ENCODE measurements at places on chromosomes 1 and 21. TPM values are rescaled to one million over a fixed set of nuclear protein-coding genes. Genes with fewer than 3 reads are reported as not detected.
A peak's percentile ranks its signal among the peaks of the same experiment; 100 is the strongest.

GRCh38 chr1:58251430-58252073 is 295.0 kb downstream of the OMA1 start:
- peak; percentile 4 for DNase-seq

- DNase-seq, result no peak
These were observed 25.1 kb downstream of the C1orf116 start for GRCh38 chr1:207007352-207008033.

DNA sequence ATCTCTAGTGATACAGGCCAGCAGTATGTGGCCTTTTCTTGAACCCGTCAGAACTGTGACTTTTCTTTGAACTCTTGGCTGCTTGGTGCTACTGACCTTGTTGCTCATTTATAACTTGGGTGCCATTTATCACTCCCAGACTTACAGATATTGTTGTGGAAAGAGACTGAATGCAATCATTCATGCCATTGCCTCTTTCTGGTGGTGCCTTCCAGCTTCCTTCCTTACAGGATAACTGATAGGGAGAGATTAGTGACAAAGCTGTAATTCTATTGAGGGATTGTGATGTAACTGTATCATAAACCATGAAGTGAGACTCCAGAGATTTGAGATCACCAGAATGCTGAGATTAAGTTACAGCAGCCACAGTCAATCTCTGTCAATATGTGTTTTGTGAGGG is 256.5 kb downstream of the USP25 start:
- no peak for DNase-seq

GRCh38 chr1:232084584-232085223 is 458.1 kb downstream of the DISC1 start:
- DNase-seq, result no peak

DNA sequence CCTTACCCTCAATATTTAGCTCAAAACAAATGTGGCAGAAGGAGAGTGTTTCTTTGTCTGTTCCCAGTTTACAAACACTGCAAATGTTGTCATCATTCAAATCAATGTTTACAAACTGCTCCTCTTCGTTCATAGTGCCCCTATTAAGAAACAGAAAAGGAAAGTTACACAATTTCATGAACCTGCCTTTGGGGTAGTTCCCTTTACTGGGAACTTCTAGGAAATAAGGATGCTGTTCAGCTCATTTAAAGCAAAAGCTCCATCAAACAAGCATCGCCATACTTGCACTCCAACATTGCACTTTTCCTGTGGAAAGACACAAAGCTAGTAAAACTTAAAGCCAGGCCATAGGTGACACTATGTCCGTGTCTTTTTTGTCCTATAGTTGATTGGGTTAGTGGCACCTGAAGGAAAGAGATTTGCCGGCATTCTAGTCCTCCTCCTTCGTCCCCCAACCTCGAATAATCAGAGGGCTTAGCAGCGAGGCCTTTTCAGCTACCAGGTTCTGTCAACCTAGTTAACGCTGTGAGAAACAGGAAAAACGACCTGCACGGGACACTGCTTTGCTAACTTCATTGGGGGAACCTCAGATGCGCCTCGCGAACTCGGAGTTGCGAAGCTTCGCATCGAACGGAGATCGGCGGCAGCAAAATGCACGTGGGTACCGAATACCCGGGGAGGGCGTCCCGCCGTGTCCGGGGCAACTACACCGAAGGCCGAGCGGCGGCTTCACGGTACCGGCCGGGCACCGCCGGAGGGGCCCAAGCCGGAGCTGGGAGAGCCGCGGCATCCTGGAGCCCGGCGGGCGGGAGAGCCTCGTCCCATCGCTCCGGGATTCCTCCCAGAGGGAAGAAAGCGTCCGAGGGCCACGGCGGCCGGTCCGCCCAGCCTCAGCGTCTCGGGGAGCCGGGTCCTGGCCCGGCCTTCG is 706 bp downstream of the C21orf91 start:
- peak; percentile 43 for DNase-seq

DNA sequence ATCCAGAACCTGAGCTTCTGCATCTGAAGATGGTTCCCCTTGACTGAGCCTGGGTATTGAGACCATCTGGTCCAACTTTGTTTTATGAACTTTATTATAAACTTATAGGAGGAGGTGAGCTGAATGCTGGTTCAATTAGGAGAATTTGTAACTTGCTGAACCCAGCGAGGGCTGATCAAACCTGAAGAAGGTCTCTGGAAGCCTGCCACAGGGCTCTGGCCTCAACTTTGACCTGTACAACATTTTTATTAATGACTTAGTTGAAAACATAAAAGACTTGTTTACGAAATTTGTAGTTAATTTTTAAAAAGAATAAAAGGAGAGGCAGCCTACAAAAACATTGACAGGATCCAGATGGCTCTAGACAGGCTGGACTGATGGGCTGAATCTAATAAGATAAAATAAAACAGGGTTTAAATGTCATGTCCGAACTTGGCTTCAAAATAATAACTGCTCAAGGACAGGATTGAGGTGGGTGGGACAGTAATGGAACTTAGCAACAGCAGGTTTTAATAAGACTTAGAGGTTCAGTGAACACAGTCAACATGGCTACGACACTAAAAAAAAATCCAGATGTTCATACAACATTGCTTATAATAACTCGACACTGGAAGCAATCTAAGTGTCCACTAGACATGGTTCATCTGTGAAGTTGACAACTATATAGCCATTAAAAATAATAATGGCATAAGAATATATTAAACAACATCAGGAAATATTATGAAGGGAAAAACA is 53.4 kb upstream of the GJB5 start:
- no peak for DNase-seq

The FCGR2B gene
- total RNA-seq, result 0.81 TPM
